Stimulated activated CD8-positive, alpha-beta memory T cell treated with anti-CD3 and anti-CD28 coated beads, Interleukin-15, amount 100 ng/mL, for 1 hour (primary cell): ENCODE measurements at places on chromosomes 3 and 15.

GRCh38 chr3:112656043-112656442, 15.1 kb upstream of the CCDC80 start:
- no peak for DNase-seq

- no peak for DNase-seq
These were observed 197.8 kb downstream of the EBLN2 start for GRCh38 chr3:73259291-73259690.

- no peak for DNase-seq
These were observed 76.0 kb downstream of the PTPRG start for GRCh38 chr3:61637088-61638051.

GRCh38 chr3:9246189-9246588, 3.3 kb downstream of the SRGAP3 start:
- no peak for DNase-seq

DNA sequence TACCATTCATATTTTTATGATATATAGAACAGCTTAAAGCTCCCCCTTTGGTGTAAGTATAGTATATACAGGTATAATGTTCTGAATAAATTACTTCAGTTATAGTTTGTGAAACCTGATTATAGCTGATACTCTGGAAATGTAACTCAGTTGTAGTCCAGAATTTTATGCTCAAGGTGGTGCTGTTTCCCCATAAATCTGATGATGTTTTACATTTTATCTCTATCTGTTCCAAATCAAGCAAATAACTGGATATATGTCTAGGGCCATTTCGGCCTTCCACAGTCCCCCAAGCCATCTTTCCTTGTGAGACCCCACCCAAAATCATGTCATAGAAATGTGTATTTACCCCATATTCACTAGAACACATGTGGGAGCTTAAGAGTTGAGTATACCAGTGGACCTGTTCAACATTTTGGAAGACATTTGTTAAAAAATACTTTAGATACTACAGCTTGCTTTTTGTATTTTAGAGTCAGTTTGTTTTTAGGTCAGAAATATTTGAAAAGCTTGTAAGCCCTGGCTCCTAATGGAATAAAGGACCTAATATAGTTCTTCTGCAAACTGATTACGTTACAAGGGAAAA, 107.1 kb downstream of the ATG7 start:
- DNase-seq: no peak

- no peak for DNase-seq
These were observed 194.1 kb downstream of the TPRG1 start for GRCh38 chr3:189365609-189366564.
